ENCODE measurements at places on chromosomes 2 and 18.

GRCh38 chr2:221478485-221478863, 93.6 kb downstream of the EPHA4 start:
- DNase-seq: no peak

DNA sequence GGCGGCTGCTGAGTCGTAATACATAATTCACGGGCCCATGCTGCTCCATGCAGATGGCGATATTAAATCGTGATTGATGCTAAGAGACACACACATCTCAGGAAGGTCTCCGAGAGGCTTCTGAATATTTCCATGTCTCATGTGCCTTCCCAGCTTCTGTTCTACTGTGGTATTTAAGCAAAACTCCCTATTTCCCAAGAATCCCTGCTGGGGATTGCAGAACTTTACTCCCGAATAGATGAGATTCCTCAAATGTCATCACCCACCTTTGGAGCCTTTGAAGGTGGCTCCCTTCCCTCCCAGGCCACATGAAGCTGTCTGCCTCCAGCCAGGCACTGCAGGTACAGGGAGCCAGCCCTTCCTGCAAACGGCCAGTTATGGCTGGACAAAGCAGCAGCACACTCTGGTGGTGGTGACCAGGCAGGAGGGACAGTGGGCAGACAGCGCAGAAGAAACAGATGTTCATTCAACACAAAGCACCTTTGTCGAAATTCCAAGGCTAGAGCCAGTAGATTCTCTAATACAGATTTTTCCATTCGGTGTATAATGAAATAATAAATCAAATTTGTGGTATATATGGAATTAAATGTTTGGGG, 14.1 kb downstream of the NRP2 start:
- no peak for DNase-seq

- no peak for DNase-seq
These were observed 133.7 kb downstream of the FBXO15 start for GRCh38 chr18:74013955-74014354.

DNA sequence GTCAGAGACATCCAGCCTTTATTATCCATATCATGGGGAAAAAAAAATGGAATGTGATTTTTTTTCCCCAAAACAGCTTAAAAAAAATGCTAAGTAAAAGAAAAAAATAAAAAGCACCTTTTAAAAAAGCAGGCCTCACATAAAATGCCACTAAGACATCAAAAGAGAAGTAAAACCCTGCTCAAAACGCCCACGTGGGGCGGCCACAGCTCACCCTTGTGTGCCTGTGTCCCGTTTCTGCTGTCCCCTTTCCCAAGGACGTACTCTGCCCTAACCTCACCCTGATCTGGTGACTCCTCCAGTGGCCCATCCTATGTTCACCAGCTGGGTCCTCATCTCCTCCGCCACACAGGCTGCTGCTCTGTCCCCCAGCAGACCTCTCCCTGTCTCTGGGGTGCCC, 125.4 kb downstream of the NEDD4L start:
- DNase-seq: no peak

- no peak for DNase-seq
These were observed 340.1 kb upstream of the GYPC start for GRCh38 chr2:126315828-126316227.

All from hindlimb muscle (tissue), 1 donor.